ENCODE measurements at places on chromosomes 2 and 18. TPM values are rescaled to one million over a fixed set of nuclear protein-coding genes. Genes with fewer than 3 reads are reported as not detected.

GRCh38 chr2:191866675-191867506 is 20.0 kb upstream of the CAVIN2 start:
- ATAC-seq = peak; percentile 38

DNA sequence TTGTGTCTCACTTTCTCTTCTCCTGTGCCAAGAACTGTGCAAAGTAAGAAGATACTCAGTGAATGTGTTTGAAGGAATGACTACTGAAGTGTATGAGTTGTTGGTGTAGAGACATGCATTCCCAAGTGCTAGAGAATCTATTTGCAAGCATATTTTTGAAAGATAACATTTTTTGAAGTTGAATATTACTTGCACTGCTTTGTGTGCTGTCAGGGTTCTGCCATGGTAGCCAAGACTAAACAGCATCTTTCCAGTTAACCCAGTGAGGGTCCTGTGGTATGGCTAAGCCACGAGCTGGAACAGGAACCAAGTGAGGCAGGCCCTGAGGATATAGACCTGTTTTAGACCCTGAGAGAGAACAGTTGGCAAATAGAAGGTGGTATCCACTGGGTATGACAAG is 35.2 kb upstream of the EFEMP1 start:
- ATAC-seq = no peak

GRCh38 chr2:98012561-98012991 is 16.8 kb upstream of the TMEM131 start:
- no peak for ATAC-seq

DNA sequence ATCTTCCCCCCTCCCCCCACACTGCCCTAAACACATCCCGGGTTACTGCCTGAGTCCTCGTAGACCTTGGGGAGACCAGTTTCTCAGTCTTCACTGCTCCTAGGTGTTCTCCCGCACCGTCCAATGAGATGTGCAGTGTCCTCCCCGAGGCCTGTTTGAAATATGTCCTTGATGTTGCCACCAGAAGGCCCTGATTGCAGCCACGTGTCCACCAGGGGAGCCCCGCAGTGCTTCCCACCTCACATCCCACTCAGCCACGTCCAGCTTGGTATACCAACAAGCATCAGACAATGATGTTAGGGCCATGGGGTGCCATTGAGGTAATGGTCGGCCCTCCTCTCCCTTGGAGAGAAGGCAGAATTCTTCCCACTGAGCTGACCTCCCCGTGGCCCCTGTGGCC is 38.7 kb downstream of the TCF7L1 start:
- ATAC-seq = no peak

- ATAC-seq = peak; percentile 13
Observed at GRCh38 chr2:177147093-177147694, 65.4 kb upstream of the HNRNPA3 start.

DNA sequence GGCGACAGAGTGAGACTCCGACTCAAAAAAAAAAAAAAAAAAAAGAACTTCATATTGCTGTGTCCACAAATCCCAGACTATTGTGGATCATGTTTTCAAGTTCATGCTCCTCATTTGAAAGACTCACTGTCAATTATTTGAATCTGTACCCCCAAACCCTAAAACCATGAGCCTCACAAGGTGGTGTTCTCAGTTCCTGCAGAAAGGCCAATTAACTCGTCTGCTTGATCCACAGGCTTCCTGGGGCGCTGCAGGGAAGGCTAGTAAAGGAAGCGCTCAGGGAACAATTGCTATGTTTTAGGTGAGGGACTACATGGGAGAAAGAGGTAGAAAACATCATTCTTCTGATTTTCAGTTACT is 396.8 kb upstream of the NETO1 start:
- ATAC-seq = no peak

- ATAC-seq = no peak
Observed at GRCh38 chr18:49249521-49249920, 210.9 kb downstream of the DYM start.

GRCh38 chr2:34070196-34070595 is 471.1 kb upstream of the FAM98A start:
- no peak for ATAC-seq

GRCh38 chr18:49625021-49625691 is 63.3 kb downstream of the LIPG start:
- no peak for ATAC-seq

DNA sequence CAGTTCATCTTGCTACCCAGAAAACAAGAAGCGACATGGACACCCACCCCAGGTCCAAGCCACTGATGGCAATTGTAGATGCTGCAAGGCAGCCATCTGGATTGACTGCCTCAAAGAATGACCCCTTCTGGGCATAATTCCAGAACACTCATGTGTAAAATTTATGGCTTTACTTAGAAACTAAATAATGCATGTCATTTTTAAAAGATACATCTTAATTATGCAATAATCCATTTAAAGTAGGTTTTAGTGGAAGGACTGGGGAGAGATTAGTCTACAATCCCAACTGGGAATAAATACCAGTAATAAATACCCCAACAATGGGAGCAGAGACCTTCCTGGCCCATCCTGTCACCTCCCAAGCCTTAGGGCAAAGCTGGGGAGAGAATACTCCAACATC is 247.7 kb downstream of the SS18 start:
- ATAC-seq = peak; percentile 32

- no peak for ATAC-seq
Observed at GRCh38 chr2:238643400-238643907, 204.4 kb upstream of the TWIST2 start.

DNA sequence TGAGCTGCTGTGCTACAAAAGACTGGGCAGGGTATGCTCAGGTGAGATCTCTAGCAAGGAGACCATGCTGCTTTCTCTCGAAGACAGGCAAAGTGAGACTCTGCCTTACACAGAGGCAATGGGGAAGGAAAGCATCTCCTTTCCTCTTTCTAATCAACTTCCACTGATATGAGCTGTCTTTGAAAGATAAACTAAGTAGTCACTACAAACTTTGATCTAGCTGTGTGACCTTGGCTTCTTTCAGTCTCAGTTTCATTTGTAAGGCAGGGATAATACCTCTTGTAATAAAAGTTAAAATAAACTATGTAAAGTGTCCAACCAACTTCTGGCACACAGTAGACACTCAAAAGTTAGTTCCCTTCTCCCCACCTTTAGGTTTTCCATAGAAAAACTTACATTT is 7.5 kb downstream of the CCDC93 start:
- ATAC-seq = no peak

Gene ZNF385B
- 0.47 TPM for total RNA-seq

Gene GNLY
- total RNA-seq = not detected

Gene MSGN1
- total RNA-seq = not detected

Gene GPAT2
- 5.9 TPM for total RNA-seq

Gene IL36RN
- total RNA-seq = 0.17 TPM

Measured in motor neuron (in vitro differentiated cells).